ENCODE measurements at places on chromosomes 6 and 20. TPM values are rescaled to one million over a fixed set of nuclear protein-coding genes. Genes with fewer than 3 reads are reported as not detected.

Gene BPI
- 0.27 TPM for total RNA-seq

Gene RAMACL
- 0.27 TPM for total RNA-seq

Gene PPIL1
- total RNA-seq: 17.8 TPM

GRCh38 chr6:128574402-128574801 lies 54.0 kb upstream of the PTPRK start:
- DNase-seq: no peak

DNA sequence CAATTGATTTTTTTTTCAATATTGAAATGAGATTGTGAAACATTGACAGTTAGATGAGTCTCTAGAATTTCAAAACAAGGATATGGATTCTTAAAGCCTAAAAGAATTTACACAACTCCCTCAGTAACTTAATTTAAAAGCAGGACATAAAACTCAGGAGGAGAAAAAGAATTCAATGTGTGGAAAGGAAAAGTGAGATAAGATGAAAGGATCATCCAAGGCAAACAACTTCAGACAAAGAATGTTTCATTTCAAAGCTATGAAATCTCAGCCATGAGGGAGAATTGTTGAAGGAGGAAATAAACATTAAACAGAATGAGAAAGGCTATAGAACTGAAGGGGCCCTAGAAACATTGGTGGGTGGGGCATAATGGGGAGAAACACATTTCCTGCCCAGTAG lies 191.7 kb upstream of the NOX3 start:
- DNase-seq: no peak

DNA sequence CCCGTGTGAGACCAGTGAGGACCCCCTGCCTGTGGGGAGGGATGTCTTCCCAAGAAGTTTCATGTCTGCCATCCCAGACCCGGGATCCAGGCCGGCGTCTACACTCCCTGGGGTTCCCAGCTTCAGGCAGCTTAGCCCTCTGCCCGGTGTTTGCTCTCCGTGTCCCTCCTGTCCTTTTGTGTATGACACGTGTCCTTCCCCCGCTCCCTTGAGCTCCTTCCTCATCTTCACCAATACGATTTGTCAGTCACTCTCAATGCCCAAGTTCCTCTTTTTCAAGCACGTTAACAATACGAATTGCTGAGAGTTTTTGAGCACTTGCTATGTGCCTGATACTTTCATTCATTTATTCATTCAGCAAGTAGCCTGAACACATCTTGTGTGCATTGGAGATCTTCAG lies 115.6 kb upstream of the PTPN1 start:
- peak; percentile 80 for DNase-seq

GRCh38 chr20:35223941-35224340 lies 2.5 kb upstream of the MMP24 start:
- no peak for DNase-seq

- no peak for DNase-seq
Observed at GRCh38 chr6:42040856-42041480, 9.4 kb upstream of the TAF8 start.

- DNase-seq: no peak
Observed at GRCh38 chr20:59376998-59377397, 76.6 kb downstream of the EDN3 start.

GRCh38 chr6:36126553-36127458 lies 3.5 kb upstream of the MAPK13 start:
- DNase-seq: no peak

DNA sequence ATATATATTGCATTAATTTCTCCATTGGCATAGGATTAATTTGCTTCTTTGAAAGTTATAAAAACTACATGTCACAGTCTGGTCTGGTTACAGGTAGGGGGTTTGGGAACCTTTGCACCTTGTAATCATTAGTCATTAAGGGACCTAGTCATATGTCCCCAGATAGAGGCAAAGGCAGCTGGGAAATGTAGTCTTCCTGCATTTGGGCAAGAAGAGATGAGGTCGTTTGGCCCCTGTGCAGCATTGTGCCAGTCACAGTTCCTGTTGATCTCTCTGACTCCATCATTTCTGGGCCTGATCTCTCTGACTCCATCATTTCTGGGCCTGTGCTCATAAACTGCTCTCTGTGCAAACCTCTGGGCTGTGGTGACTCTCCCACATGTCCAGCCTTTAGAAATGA lies 73.2 kb downstream of the BCKDHB start:
- DNase-seq: no peak

- no peak for DNase-seq
Observed at GRCh38 chr20:10800288-10800687, 126.5 kb upstream of the JAG1 start.

Measured in hematopoietic multipotent progenitor cell (in vitro differentiated cells).